ENCODE measurements at places on chromosomes 6 and 20.

GRCh38 chr6:126661646-126662045 is 321.7 kb downstream of the CENPW start:
- no peak for DNase-seq

- DNase-seq = no peak
These were observed 132.1 kb downstream of the PREX1 start for GRCh38 chr20:48695738-48696137.

GRCh38 chr6:136526196-136526930 is 23.9 kb downstream of the MAP7 start:
- DNase-seq = no peak

GRCh38 chr20:39206899-39207564 is 244.9 kb downstream of the DHX35 start:
- DNase-seq = no peak

DNA sequence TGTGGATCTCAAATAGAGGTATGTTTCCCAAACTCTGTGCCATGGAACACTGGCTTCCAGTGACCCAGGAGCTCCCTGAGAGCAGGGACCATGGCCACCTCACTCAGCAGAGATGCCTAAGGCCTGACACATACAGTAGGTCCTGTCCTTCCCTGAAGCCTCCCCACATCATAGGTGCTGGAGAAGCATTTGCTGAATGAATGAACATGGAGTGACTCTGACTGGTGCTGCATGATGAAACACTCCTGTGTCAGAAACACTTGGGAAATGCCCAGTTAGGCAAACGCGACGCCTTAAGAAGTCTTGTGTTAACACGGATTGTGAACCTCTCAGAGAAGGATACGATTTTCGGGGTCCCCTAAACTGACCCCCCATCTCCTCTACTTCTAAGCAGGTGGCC is 14.3 kb downstream of the SLA2 start:
- no peak for DNase-seq

Data from stimulated activated CD8-positive, alpha-beta memory T cell treated with anti-CD3 and anti-CD28 coated beads, Interleukin-15, amount 100 ng/mL, for 24 hours (primary cell).